ENCODE measurements at places on chromosomes 13 and 19.

DNA sequence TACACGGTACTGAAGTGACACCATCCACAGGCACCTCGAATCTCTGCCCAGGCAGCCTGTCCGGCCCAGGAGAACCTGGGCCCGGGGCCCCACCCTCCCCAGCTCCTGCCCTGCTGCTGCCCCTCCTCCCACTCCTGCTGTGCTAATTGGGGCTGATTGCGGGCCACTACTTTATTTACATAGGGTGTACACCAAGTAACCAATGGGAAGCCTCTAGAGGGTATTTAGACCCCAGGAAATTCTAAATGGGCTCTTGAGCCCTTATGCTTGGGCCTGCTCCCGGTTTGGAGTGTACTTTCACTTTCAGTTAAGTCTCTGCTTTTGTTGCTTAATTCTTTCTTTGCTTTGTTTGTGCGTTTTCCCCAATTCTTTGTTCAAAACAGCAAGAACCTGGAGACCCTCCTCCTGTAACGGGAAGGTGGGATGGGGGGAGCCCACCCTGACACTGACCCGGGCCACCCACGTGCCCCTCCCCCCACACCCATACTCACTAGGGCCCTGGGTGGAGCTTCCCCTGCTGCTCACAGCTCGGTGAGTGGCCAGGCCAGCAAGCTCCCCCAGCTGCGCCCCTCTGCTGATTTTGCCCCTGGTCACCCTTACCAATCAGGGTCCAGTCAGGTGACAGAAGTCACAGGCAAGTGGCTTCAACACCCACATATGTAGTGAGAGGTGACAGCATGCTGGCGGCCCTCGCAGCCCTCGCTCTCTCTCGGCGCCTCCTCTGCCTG lies 9.4 kb downstream of the SCGB2B2 start:
- no peak for DNase-seq

DNA sequence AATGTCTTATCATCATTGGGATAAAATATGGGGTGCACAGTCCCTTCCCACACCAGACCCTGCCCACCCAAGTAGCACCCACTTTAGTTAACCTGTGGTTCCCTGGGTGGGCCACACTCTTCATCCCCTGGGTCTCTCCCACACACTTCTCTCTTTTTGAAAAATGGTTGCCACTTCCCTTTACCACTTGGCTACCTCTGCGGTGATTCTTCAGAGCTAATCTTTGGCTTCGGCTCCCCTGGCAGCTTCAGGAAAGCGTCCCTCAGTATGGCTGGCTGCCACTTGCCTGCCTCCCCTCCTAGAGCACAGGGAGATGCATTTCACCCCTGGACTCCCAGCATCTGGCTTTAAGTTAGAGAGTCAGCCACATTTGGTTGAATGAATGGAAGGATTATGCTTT lies 18.2 kb downstream of the CCNA1 start:
- DNase-seq = no peak

DNA sequence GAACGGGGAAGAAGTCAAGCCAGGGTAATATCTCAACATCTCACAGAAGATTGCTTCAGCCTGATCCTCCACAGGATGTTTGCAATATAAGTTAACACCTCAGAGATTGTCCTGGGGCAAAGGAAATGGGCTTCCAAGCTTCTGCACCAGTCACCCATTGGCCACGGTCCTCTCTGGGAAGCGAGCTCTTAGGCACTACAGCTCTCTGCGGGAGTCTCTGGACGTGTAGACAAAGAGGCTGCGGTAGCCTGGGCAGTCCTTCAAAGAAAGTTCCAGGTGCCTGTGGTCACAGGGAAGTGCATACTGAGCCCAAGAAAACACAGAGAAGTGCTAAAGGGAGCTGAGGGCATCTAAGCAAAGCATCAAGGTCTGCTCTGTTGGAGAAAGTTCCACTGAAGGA lies 805.7 kb downstream of the DIAPH3 start:
- DNase-seq = no peak

GRCh38 chr13:76783798-76784197 lies 102.4 kb downstream of the KCTD12 start:
- no peak for DNase-seq

DNA sequence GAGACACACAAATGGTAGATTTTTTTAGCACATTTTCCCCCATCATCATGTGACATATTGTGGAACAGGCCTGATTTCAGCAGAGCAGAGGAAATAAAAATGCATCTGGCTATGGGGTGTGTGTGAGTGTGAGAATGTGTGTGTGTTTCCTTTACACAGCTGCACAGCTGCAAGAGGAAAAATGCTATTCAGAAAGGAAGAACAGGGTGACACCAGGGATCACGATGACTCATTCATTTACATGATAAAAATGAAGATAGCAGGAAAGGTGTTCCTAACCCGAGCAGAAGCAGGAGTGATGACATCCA lies 469.5 kb upstream of the TSHZ3 start:
- DNase-seq = no peak

- no peak for DNase-seq
These were observed 122.5 kb downstream of the STK24 start for GRCh38 chr13:98454389-98454881.

- no peak for DNase-seq
These were observed 915.9 kb downstream of the UQCRFS1 start for GRCh38 chr19:28297036-28297435.

GRCh38 chr13:99308471-99309087 lies 1.4 kb upstream of the GPR183 start:
- no peak for DNase-seq

GRCh38 chr19:19278315-19278714 lies 5.2 kb upstream of the TM6SF2 start:
- DNase-seq = no peak

DNA sequence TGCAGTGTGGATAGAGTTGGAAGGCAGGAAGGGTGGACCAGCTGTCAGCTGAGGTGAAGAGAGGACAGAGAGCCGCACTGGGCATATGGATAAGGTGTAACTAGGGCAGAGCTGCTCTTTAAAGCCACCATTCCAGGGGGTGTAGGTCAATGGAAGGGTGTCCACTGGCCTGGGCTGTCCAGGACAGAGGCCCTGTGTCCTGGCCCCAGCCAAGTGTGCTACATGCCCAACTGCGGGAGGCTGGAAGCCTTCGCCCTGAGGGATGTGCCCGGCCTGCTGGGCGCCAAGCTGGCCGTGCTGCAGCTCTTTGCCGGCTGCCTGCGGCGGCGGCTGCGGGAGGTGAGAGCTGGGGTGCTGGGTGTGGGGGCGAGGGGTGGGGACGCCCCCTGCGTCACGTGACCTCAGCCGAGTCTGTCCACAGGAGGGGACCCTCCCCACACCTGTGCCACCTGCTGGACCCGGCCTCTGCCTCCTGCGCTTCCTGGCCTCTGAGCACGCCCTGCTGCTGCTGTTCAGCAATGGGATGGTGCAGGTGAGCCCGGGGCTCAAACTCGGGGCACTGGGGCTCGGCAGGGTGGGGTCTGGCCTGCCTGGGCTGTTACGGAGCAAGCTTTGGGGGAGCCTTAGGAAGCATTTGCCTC lies 9.8 kb downstream of the PLK5 start:
- DNase-seq = no peak

DNA sequence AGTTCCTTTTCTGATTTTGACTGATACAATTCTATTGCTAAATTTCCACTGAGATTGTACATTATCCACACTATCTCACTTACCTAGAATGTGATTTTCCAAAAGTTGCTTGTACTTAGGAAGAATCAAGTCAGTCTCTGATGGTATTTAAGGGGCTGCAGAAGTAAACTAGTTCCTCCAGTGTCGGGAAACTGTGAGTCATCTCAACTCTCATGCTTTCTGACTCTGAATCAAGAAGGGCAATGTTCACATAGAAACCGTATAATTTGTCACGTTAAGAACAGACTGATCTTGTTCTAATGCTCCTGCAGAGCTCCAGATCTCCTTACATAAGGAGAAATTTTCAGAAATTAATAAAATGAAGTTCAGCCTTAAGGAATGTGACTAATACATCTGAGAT lies 369.3 kb downstream of the KLF5 start:
- no peak for DNase-seq

GRCh38 chr19:46063201-46063600 lies 22.4 kb upstream of the IGFL4 start:
- DNase-seq = no peak

Data from nucleus accumbens (tissue), 56 donors.